ENCODE measurements at places on chromosomes 16 and 17.

DNA sequence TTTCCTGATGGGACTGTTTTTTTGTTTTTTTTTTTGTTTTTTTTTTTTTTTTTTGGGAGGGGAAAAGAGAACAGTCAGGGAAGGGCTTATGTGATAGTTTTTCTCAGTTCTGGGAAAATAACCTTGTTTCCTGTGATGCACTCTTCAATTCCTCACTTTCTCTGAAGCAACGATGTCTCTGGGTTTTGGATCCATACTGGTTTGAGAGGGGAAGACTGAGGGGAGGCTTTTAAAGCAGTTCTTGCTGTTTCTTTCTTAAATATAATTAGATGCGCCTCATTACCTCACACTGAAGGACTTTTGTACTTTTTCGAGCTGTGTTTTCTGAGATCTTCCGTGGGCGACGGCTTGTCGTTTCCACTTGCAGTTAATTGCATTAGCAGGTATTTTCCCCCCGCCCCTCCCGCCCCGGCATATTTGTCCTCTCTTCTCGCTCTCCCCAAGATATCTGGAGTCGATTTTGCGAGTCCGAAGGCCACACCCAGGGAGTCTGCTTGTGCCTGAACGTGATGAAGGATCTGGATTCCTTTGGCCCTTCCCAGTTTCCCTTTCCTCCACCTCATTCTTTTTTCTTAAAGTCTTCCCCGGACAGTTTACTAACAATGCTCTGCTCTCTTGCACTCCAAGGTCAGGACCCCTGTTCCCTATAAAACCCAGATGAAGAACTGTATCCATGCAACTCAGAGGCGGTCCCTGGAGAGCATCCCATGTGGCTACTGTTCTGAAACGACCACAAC is 125.2 kb upstream of the ZFHX3 start:
- DNase-seq: no peak

GRCh38 chr16:27326251-27326650 is 12.5 kb downstream of the IL4R start:
- DNase-seq: no peak

DNA sequence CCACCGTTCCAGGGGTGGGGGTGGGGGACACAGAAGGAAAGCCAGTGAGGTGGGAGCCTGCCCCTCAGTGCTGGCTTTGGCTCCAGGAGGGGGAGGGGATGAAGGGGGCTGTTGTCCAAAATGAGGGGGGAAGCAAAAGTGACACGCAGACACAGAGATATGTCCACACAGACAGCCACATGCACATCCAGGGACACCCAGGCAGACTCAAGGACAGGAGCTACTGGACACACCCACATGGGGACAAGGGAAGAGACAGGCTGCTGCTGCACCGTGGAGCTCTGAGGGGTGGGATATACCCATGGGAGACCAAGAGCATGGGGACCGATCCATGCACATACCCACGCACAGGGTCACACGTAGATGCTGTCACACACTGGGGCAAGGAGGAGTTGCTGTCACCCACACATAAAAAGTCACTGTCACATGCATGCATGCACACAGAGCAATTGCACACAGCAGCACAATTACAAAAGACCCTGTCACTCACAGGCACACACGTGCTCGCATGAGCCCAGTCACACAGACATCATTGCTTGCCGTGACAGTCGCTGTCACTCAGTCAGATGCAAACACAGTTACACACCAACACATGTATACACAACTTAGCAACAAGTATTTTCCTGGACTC is 1.3 kb downstream of the THRA start:
- DNase-seq: no peak

- DNase-seq: no peak
Measured at GRCh38 chr17:69561462-69561861, 147.0 kb downstream of the MAP2K6 start.

DNA sequence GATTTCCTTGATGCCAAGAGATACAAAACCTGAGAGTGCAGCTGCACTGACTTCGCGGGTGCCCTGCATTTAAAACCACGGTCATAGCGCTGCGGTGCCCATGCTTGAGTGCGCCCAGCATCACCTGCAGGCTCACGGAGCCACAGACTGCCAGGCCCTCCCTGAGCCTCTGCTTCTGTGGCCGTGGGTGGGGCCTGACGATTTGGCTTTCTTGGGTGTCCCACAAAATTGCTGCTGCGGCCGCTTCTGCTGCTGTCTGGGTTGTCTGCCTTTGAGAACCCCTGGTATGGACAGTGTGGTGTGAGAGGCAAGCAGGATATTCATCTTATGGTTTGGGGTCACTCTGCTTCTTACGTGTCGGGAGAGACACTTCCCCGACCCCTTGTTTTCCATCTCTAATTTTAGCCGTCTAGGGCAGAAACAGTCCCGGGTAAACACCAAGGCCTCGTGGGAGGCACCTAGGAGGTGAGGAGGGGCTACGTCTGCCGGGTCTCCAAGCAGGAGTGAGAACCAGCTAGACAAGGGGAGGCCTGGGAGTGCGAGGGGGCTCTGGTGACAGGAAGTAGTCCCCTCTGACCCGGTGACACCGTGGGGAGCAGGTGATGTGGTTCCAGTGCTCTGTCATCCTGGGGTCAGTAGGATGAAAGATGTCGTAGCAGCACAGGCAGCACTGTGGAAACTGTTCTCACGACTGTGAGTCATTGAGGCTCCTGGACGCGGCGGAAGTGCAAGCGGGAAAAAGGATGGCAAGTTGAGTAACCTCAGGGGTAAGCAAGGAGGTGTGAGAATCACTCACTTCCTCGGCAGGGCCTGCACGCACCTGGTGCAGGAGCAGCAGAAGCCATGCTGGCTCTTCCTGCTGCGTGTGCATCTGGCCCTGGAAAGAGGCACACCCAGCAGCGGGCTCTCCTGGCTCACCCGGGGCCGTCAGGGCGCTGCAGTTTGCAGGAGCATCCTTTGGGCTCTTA is 176.3 kb downstream of the RPTOR start:
- peak; percentile 35 for DNase-seq

- DNase-seq: no peak
Measured at GRCh38 chr17:49132317-49132698, 261 bp upstream of the B4GALNT2 start.

DNA sequence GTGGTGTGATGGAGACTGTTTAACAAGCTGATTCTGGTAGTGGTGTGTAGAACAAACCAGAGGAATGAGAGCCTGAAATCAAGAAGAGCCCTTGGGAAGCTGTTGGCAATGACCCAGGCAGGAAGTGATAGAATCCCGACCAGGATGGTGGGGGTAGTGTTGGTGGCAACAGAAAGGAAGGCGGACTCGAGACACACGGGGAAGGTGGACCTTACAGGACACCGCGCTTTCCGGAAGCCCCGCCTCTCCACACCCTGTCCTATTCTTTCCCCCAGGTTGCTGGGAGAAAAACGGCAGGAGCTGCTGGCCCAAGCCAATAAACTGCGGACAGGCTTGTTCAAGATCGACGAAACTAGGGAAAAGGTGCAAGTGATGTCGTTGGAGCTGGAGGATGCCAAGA is 30.0 kb upstream of the KDM6B start:
- no peak for DNase-seq

- no peak for DNase-seq
Measured at GRCh38 chr17:78010759-78011158, 52.3 kb downstream of the TNRC6C start.

DNA sequence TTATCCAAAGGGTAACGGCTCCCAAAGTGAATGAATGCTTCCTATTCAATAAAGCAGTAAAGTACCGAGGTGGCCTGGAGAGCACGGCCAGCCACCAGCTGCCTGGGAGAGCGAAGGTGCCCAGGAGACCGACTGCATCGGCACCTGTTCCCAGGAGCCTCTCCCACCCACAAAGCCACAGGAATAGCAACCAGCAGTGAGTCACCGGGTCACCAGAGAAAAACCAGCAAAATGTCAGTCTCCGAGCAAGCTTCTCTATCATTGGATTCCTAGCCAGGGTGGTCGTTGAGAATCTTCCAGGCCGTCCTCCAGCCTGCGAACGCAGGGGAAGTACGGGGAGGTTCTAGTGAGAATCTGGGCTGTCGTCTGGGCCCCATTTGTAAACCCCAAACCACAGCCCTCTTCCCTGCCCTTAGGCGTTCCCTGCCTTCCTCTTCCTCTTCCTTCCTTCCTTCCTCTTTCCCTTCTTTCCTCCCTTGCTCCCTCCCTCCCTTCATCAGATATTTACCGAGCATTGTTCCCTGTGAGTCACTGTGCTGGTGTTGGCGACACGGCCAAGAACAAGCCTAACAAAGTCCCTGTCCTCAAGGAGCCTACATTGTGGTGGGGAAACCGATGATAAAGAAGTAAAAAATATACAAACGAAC is 114.6 kb downstream of the SLC39A11 start:
- DNase-seq: no peak
